ENCODE measurements at places on chromosomes 7 and 10. TPM values are rescaled to one million over a fixed set of nuclear protein-coding genes. Genes with fewer than 3 reads are reported as not detected.

DGKI gene
- total RNA-seq, result not detected

FHIP2A gene
- 24.8 TPM for total RNA-seq

PRKG1 gene
- not detected for total RNA-seq

AKR1C4 gene
- not detected for total RNA-seq

MNX1 gene
- total RNA-seq, result not detected

RASSF4 gene
- total RNA-seq, result 0.88 TPM

LRRN3 gene
- 332 TPM for total RNA-seq

FAM180A gene
- not detected for total RNA-seq

ZNF25 gene
- 9.6 TPM for total RNA-seq

MICALL2 gene
- 4.6 TPM for total RNA-seq

CPXM2 gene
- total RNA-seq, result not detected

PIK3AP1 gene
- total RNA-seq, result 4.7 TPM

ENTPD1 gene
- 1.6 TPM for total RNA-seq

GRID2IP gene
- 2.6 TPM for total RNA-seq

ADAMTS14 gene
- total RNA-seq, result not detected

CISD1 gene
- 11.6 TPM for total RNA-seq

PVRIG gene
- total RNA-seq, result 83.8 TPM

VPS50 gene
- total RNA-seq, result 36.9 TPM

MACC1 gene
- 0.25 TPM for total RNA-seq

ANKRD30A gene
- total RNA-seq, result not detected

CYP3A4 gene
- not detected for total RNA-seq

TFEC gene
- total RNA-seq, result 0.96 TPM

CYP26C1 gene
- 0.44 TPM for total RNA-seq

GPR22 gene
- not detected for total RNA-seq

CACUL1 gene
- total RNA-seq, result 42.1 TPM

CRPPA gene
- total RNA-seq, result 1.8 TPM

RBM17 gene
- 130 TPM for total RNA-seq

SEMA3A gene
- 0.30 TPM for total RNA-seq

ACBD7 gene
- not detected for total RNA-seq

SH3PXD2A gene
- 22.4 TPM for total RNA-seq

TSPAN33 gene
- 12.4 TPM for total RNA-seq

SPDYE2B gene
- not detected for total RNA-seq

Data from naive thymus-derived CD8-positive, alpha-beta T cell (primary cell).